ENCODE measurements at places on chromosomes 2 and 18.

DNA sequence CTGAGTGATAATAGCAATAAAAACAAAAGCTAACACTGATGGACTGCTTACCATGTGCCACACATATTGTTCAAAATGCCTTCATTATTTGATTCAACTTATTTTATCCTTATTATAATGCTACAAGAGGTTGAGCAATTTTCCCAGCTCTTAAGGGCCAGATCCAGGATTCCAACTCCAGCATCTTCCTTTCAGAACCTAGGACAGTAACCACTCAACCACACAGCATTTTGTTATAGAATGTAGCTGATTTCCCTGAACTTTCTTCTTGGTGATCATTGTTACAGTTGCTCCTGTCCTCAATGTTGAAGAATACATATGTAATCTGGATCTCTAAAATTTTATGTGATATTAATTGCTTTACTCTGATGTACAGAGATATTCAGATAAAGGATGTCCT is 341.7 kb downstream of the PIK3C3 start:
- no peak for DNase-seq

GRCh38 chr2:3214065-3214464 is 163.6 kb downstream of the EIPR1 start:
- no peak for DNase-seq

DNA sequence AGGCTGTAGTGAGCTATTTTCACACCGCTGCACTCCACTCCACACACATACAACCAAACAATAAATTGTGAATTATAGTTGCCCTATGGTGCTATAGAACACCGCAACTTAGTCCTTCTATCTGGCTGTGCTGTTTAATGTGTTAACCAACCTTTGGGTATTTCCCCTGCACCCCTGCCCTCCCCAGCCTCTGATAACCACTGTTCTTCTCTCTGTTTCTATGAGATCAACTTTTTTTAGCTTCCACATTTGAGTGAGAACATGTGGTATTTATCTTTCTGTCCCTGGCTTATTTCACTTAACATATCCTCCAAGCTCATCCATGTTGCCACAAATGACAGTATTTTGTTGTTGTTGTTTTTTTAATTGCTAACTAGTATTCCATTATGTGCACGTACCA is 32.5 kb downstream of the TET3 start:
- DNase-seq, result no peak

- DNase-seq, result no peak
These were observed 31.7 kb upstream of the MAP4K3 start for GRCh38 chr2:39468579-39469451.

DNA sequence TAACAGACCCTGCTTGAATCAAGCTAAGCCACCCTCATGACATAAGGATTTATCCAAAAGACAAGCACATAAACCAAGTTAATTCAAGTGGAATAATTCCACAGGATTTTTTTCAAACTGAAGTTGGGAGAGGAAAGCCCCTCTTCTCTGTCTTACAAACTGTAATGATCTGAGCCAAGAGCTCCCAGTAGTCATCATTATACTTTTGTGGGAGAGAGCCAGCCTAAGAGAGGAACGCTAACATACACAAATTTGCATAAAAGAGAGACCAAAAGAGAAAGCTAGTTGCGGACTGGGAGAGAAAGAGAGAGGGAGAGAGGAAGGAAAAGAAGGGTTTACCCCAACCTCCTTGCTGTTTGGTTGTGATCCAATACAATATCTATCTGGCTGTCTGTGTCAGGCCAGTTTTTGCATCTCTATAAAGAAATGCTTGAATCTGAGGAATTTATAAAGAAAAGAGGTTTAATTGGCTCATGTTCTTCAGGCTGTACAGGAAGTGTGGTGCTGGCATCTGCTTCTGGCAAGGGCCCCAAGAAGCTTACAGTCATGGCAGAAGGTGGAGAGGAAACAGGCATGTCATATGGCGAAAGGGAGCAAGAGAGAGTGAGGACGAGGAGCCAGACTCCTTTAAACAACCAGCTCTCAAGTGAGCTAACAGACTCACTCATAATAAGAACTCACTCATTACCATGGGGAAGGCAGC is 20.8 kb upstream of the PUM2 start:
- DNase-seq, result no peak

DNA sequence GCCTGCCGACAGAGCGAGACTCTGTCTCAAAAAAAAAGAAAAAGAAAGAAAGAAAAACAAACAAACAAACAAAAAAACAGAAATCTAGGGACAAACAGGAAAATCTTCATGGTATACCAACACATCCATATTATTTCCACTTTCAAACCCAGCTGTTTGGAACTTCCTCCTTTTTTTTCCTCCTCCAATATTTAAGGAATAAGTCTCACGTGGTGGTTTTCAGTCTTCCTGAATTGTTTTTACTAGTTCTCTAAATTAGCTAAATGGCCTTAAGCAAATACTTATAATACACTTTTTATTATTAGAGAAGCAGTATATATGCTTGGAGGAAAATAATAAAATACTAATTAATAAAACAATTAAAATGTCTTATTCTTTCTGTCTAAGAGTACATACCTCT is 48.7 kb upstream of the GLS start:
- no peak for DNase-seq

DNA sequence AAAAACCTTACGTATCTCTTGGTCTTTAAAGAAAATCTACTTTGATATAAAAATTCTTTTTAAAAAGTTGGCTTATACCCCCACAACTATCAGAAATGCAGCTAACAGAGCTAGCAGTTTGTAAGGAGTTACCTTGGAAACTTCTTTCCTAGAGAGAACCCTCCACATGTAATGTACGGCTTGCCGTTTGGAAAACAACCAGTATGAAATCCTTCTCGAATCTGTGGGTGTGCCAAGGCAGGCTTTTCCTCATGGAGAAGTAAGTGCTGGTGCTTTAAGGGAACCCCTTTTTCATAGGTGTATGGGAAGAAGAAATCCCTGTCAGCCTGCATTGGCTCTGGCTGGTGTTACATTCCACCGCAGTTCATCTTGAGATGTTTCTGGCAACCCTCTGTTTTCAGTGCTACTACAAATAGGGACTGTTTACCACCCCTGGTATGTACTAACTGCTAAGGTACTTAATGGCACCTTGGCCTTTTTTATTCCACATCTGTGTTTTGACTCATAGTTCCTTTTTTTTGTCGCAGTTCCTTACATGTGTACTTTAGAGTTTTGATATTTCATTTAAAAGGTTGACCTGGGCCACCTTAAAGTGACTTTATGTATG is 248.4 kb downstream of the FHOD3 start:
- DNase-seq, result no peak

DNA sequence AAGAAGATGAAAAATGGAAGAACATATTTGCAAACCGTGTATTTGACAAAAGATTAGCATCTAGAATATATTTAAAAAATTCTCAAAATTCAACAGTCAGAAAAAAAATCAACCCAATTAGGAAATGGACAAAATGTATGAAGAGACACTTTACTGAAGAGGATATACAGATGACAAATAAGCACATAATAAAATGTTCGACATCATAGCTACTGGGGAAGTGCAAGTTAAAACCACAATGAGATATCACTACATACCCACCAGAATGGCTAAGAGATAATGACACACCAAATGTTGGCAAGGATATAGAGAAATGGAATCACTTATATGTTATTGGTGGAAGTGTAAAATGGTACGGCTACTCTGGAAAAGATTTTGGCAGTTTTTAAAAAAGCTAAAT is 11.7 kb upstream of the NUP35 start:
- no peak for DNase-seq

DNA sequence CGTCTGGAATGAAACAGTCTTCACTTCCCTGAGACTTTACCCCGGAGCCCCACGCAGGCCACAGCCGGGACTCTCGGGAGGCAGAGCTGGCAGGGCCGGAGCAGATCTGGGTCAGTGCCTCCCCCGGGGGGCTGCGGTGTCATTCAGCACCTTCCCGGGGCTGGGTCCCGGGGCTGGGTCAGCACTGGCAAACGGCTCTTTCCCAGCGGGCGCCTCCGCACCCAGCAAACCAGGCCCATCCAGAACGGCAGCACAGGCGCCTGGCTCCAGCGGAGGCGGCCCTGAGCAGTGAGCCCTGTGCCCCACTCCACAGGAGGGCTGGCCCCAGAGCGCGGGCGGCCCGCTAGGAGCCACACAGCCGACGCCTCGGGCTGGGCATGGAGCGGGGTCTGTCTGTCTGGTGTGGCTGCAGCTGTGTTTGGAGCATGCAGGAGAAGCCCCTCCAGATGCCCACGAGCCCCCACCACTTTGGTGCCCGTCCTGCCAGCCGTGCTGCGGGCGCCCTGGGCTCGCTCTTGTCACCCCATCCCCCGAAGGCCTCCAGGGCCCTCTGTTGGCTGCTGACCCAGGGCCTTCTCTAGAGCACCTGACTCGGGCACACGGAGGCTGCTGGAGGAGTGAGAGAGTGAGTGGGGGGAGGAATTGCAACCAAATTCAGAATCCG is 132.1 kb upstream of the CTDP1 start:
- DNase-seq, result no peak

- no peak for DNase-seq
These were observed 17.0 kb upstream of the ANKRD44 start for GRCh38 chr2:197327472-197328098.

DNA sequence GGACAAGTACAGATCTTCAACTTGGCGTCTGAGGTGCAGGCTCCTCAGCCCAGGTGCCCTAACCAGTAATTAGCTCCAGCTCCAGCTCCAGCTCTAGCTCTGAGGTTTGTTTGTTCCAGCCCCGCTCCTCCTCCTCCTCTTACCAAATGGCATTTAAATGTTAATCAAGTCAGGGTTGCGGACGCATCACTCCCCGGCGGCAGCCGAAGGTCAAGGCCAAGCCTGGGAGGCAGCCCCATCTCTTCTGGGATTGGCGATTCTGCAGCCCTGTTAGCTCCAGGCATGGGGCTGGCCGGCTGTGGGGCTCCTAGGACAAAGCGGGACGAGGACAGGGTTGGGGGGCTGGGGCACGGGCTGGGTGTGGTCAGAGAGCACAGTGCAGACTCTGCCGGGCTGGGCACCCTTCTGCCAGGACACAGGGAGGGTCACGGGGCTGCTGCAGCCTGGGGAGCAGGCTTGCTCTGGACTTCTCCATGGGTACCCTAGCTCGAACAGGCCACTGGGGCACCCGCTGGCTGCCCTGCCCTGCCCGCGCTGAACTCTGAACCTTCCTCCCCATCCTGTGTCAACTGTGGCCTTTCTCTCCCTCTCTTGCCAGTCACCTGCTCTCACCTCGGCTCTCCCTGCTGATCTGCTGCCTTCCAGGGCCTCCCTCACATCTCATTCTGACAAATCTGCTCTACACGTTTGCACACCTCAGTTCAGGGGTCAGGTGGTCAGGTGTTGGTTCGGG is 203.3 kb downstream of the CELF4 start:
- no peak for DNase-seq

DNA sequence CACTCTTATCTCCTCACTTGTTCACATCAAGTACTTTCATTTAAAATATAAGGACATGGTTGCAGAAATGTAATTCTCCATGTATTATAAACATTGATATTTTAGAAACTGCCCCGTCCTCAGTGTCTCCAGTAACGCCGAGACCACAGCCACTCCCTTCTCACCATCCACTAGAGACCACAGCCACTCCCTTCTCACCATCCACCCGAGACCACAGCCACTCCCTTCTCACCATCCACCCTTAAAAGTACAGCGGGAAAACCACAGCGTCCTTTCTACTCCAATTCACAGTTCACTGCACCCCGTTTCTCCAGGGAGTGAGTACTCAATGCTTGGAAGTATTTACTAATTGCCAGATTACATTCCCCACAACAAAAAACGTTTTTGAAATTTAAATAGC is 1452.2 kb upstream of the ACVR2A start:
- DNase-seq, result no peak

DNA sequence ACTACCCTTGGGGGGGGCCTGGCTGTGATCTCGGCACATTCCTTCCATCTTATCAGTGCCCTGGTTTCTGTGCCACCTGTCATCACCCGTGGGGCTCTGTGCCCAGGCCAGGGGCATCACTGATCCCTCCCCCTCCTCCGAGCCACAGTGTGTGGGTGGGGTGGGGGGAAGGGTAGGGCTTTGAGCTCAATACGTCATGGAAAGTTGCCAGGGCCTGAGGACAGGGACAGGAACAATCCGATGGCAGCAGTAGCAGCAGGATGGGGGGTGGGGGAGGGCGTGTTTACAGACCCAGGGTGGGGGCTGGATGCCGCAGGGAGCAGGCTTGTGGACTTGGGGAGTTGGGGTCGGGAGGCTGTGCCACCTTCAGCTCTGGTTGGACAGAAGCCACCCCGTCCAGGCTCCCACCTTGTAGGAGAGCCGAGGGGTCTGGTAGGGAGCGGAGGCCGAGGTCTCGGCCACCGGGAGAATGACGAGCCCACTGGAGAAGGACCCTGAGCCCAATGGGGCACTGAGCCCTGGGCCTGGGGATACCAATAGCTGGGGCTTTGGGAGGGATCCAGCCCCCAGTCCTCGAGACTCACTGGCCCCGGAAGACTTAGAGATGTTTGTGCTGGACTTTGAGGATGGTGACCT is 3.5 kb downstream of the SLC4A3 start:
- no peak for DNase-seq

GRCh38 chr2:240759459-240759858 is 60.6 kb downstream of the KIF1A start:
- DNase-seq, result no peak

DNA sequence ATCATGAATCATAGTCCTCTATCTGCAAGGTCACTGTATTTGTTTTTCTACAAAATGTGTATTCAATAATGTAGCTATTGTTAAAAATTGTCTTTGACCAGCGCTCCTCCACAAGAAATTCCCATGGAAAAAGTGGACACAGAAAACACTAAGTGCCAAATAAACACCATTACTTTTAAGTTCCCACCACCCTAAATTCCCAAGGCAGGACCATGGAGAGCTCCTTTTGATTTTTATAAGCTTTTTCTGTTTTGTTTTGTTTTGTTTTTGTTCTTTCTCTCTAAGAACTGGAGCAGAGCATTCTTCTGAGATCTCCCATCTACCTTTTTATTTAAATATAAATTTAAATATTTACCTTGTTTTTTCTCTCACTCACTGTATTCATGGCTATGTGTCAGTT is 44.5 kb downstream of the LRATD1 start:
- DNase-seq, result no peak

DNA sequence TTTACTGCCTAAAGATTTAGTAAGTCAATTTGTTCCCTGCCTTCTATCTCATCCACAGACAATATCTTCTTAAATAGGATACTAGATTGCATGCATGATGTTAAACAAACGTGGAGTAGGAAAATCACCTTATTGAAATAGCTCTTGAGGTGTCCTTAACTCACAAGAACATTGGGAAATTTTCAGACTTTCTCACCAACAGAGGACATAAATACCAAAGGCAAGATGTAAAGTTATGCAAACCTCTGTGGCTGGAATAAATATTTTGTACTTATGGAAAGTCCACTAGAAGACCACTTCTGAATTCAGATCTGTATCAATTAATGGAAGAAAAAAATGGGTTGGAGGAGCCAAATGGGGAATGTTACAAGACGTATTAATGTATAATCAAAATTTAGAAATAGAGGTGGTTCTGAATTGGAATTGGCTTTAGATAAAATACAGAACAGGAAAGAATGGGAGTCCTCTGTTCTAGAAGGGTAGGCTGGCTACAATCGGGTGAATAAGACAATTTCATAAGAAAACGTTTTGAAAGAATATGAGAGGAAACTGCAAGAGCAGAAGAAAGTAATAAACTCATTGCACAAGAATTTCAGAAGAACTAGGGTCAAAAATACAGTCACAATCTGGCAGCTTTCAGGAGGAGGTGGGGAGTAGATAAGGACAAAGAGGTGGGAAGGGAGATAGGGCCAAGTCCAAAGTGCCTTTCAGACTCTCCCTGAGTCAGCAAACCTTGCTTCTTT is 69.3 kb upstream of the FN1 start:
- DNase-seq, result no peak

GRCh38 chr2:172100080-172100934 is 2.4 kb downstream of the DLX2 start:
- no peak for DNase-seq

Measured in stimulated activated CD8-positive, alpha-beta memory T cell treated with anti-CD3 and anti-CD28 coated beads, Interleukin-15, amount 100 ng/mL, for 24 hours (primary cell).